ENCODE measurements at places on chromosomes 2 and 18.

DNA sequence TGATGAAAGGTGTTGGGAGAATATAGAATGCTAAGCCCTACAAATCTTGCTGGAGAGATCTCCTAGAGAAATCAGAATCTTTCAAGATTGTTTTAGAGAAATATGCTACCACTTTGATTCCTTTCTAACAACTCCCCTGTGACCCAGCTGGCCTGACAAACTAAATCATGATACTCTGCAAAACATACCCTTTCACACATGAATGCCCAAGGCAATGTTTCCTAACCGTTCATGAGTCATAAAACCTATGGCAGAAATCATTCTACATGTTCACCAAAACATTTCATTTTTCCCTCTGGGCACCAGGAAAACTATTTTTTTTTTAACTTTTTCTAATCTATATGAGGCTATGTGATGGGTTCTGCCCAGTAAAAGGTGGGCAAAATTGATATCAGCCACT, 77.8 kb upstream of the SETBP1 start:
- DNase-seq, result no peak

DNA sequence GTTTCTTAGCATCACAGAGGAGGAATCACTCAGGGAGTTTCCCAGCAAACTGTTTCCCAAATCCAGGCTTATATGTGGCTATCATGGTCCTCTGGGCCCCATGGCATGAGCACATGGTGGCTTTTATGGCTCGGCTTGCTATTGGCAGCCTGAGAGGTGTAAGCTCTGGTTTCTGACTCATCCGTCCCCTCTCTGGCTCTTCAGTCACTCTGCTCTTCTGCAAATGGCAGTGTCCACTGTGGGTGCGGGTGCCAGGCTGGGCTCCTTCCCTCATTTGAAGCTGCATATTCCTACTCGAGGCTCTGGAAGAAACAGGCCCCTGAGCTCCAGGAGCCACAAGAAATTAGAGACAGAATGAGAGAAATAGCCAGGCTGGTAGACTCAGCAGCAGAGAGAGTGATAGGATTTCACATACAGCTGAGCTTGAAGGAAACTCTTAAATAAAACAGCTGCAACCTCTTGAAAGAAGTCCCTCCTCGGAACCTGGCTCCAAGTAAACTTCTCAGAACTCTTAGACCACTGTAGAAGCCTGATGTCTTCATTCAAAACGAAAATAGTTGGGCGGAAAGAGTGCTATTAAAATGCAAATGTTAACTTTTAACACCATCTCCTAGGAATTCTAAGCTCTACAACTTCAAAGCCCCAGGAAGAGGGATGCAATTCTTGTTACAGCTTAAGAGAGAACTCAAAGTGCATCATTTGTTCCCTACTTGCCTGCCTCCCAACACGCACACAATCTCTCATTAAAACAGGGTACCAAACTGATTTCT, 212.6 kb upstream of the SP5 start:
- no peak for DNase-seq

- no peak for DNase-seq
Observed at GRCh38 chr18:9869715-9870430, 15.9 kb upstream of the TXNDC2 start.

DNA sequence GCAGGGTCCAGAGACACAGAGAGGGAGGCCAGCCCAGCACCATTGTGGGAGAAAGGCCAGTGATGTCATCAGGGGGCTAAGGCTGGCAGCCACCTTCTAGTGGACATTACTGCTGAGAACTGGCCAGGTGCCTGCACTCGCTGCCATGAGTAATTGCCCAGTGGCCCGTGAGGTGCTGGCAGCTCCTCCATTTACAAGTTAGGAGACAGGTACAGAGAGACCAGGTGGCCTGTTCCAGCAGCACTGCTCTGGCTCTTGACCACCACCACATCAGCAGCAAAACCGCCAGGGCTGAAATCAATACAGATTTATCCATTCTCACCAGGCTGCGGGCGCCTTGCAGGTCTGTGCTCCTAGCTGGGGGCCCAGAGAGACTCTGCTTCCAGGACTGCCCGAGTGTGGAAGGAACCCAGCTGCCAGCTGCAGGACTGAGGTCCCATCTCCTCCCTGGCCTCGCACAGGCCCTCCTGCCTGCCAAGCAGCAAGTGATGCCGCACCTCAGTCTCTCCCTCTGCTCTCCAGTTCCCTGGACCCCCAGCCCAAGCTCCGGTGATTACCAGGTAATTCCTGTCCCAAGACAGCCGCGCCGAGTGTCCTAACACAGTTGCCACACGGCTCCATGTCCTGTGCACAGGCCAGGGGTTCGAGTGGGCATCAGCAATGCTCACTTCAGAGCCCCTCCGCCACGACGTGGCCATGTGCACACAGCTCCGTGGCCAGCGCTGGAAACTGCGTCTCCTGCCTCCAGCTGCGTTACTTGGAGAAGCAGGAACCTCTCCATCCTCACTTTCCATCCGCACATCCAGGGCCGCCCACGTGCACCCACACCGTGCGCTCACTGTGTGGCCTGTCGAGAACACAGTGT, 101.0 kb upstream of the CTDP1 start:
- no peak for DNase-seq

DNA sequence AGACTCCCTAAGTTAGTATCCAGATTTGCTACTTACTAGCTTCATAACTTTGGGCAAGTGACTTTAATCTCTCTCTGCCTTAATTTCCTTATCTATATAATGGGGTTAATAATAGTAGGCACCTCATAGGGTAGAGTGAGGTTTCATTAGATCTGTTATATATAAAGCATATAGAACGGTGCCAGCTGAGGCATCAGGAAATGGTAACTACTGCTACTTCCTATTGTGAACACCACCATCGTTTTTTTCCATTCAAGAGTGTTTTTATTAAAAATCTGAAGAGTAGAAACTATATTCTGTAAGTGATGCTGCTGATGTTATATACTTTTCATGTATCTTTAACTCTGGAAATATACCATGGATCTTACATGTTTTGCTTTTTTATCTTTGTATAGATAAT, 44.3 kb downstream of the MALT1 start:
- DNase-seq, result no peak

- DNase-seq, result no peak
Observed at GRCh38 chr2:207111757-207112156, 54.0 kb downstream of the KLF7 start.

GRCh38 chr2:230471074-230471473, 55.1 kb downstream of the SP100 start:
- no peak for DNase-seq

DNA sequence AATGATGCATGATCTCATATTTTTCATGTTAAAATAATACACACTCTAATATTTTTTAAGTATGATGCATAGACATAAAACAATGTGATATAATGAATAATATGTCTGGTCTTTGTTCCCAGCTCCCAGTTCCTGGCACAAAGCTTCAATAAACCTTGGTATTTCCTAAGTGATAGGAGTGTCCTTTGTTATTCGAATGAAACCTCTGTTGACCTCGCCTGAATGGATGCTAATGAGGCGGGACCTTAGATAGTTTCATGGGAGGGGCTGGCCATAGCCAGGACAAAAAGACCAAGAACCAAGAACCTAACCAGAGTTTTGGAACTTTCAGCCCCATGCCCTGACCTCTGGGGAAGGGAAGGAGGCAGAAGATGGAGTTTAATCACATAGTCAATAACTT, 257.7 kb upstream of the COPS8 start:
- no peak for DNase-seq

GRCh38 chr2:219210196-219210885, 3.8 kb downstream of the ZFAND2B start:
- no peak for DNase-seq

DNA sequence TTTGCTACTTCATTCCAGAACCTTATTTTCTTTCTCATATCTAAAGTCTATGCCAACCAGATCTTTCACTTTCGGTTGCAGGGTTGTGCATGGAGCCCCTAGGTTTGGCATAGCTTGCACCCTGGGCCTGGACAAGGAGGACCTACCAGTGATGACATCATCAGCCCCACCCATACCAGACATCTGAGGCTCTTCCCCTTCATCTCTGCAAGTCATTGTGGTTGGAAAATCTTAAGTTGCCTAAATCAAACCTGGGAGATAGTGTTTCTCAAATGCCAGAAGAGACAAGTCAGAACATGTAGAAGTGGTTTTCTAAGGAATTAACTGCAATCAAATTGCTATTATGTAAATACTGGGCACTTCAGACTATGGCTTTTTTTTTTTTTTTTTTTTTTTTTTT, 363.3 kb downstream of the ZNF516 start:
- no peak for DNase-seq

GRCh38 chr2:129777762-129778583, 201.5 kb upstream of the RAB6C start:
- no peak for DNase-seq

DNA sequence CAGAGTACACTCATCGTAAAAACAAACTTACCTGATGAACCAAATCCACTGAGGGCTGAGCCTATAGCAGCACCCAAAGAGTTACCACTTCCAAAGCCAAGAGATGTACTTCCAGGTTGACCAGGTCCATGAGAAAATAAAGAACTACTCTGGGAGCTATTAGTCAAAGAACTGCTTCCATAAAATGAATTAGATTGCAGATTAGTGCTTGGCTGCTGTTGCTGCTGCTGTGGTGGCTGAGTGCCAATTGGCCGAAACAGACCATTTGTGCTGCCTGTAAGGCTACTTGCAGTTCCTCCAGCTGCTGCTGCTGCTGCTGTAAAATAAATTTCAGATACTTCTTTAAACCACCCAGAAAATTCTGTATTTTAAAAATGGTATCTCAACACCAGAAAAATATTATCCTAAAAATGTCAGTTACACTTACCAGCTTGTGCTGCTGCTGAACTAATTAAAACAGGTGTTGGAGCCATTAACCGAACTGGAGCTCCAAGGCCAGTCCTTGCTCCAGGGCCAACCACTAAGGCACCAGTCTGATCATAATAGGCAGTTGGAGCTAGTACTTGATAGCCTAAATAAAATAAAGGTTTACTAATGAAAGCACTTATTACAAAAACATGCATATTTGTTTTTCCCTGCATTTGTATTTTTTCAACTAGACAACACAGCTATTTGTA, 58.1 kb upstream of the SDC1 start:
- no peak for DNase-seq

DNA sequence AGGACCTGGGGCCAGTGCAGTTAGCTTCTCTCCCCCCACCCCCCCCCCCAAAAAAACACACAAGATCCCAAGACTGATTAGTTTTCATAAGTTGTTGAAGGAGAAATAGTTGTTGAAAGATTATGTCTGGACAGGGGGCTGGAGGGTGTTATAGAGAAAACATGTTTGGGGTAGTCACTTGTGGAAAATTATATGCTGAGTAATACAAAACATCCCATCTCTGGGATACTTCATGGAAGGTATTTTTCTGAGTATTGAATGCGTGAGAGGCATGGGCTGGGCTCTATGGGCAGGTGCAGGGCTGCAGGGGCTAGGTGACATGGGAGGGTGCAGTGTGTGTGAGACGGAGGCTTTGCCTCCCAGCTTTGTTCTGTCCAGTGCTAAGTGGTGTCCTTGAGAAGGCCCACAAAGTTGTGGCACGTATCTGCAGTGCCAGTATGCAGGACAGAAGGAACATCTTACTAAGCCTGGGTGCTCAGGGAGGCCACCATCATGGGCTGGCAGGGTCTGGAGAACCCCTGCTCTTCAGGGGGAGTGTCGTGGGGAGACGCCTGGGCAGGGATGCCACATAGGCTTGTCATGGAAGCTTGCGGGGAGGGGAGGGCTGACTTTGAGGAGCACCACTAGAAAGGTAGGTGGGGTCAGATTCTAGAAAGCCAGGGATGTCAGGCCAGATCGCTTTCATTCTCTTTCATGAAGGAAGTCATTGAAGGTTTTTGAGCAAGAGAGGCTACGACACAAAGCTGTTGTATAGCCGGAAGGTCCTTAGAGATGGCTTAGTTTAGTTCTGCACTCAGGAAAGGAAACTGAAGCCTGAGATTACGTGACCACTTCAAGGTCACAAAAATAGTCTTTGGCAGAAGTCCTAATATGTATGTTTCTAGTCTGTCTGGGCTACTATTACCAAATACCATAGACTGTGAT, 232.0 kb downstream of the LDLRAD4 start:
- DNase-seq, result no peak

GRCh38 chr18:59699750-59700534, 2.7 kb upstream of the CCBE1 start:
- no peak for DNase-seq

GRCh38 chr2:42328148-42328833, 32.7 kb downstream of the COX7A2L start:
- no peak for DNase-seq

DNA sequence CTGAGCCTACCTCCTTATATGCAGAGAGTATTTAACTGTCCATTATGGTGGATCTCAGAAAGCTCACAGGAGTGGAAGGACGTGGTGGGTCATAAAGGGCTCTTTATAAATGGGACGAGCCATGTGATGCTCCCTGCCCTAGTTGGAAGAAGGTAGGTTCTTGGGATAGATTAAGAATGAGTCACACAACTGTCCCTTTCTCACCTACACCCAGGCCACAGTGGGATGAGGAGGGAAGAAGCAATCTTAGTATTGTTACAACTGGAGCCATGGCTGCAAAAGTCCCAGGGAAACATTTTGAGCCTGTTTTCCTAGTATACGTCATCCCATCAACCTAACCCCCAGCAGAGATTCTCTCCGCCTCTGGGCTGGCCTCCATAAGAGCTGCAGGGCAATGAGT, 229.9 kb downstream of the TTC32 start:
- no peak for DNase-seq

GRCh38 chr2:172179045-172179701, 76.5 kb upstream of the DLX2 start:
- no peak for DNase-seq

GRCh38 chr2:157837851-157838441, 38.2 kb downstream of the ACVR1 start:
- no peak for DNase-seq

DNA sequence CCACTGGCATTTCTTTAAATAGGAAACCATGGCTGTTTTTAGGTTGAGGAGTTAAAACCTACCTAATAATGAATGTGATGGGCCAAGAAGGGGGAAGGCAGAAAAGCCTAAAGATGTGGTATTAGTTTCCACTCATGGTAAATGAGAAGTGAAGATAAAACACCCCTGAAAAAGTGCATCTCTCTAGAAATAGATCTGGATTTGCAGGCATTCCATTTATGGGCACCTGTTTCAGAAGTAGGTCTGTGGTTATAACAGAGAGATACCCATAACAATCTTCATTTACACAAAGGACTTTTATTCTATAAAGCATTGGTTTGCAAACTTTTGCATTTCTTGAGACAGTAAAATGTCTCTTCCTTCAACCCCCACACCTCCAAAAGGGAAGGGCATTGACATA, 62.1 kb downstream of the PRKCE start:
- no peak for DNase-seq

GRCh38 chr2:197908156-197908555, 103.8 kb downstream of the PLCL1 start:
- DNase-seq, result no peak

Data from T follicular helper cell (primary cell).